ENCODE measurements at places on chromosomes 7 and 10.

GRCh38 chr7:29091715-29092114 lies 54.6 kb downstream of the CPVL start:
- DNase-seq: peak; percentile 68

DNA sequence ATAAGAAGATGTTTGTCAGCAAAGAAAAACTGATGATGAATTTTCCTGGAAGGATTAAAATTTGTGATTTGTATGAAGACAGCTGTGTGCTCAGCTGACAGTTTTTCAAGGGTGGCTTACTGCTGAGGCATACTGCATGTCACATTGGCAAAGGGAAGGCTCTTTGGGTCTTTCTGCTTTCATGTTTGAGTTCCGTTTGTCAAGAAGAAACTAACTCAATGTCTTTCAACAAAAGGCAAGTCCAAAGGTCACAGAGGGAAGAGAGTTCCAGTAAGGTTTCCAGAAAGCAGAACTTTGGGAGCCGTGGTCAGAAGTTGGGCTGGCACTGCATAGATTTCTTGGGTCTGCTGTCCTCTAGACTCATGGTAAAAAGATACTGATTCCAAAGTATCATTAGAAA lies 16.9 kb downstream of the DYDC2 start:
- peak; percentile 71 for DNase-seq

- DNase-seq: no peak
These were observed 81.4 kb upstream of the EMX2 start for GRCh38 chr10:117460846-117461765.

DNA sequence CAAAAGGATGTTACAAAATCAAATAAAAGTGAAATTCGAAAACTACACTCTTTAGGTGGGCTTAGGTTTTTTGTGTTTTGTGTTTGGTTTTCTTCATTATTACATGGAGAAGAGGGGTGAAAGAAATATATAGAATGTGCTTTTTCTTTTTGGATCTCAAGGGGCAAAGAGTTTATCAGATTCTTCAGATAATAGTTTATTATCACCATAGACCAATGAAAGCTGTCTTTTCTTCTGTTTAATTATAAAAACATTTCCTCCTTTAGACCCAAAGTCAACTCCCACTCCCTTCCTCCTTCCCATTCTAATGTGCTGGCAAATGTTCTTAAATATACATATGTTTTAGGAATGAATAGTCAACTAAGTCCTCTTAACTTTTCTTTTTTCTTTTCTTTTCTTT lies 167.6 kb downstream of the AKR1D1 start:
- no peak for DNase-seq

DNA sequence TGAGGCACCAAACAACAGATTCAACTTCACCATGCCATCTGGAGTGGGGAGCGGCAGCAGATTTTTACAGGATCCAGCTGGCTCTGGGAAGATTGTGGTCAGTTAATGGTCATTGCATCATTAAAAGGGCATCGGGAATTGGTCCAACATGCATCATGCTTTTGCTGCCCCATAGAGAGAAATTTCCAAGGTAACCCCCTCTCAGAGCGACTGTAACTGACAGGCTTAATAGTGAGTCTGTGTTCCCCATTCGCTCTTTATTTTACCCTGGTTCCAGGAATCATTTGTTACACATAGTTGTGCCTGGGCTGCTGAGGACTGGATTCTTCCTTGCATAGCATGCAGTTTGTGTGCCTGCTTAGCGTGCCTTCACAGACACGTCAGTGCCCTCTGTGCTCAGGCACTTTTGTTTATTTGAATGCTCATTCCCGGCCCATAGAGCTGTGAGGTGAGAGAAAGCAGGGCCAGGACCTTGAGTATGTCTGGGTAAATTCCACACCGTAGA lies 49.9 kb downstream of the CDHR3 start:
- DNase-seq: no peak

- DNase-seq: no peak
These were observed 17.2 kb downstream of the AKAP9 start for GRCh38 chr7:91957823-91958222.

DNA sequence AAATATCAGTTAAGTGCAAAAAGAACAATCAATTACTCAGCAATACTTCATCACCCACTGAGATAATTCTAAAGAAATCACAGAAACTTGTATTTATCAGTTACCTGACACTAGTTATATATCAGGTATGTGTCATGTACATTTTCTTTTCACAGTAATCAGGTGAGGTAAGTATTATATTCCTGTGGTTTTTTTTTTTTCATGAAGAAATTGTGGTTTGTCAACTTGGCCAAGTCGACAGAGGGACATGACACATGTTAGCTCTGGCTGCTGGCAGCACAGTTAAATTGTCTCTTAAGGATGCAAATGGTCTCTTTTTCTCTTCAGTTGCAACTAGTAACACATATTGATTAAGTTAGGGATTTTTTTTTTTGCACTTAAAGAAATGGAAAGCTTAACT lies 13.7 kb upstream of the GPR141 start:
- DNase-seq: no peak

GRCh38 chr7:136214356-136214755 lies 237.2 kb upstream of the MTPN start:
- no peak for DNase-seq

GRCh38 chr7:26991796-26992195 lies 104.0 kb downstream of the HOXA1 start:
- DNase-seq: peak; percentile 61

- no peak for DNase-seq
These were observed 31.8 kb downstream of the GPRIN2 start for GRCh38 chr10:46524472-46525176.

DNA sequence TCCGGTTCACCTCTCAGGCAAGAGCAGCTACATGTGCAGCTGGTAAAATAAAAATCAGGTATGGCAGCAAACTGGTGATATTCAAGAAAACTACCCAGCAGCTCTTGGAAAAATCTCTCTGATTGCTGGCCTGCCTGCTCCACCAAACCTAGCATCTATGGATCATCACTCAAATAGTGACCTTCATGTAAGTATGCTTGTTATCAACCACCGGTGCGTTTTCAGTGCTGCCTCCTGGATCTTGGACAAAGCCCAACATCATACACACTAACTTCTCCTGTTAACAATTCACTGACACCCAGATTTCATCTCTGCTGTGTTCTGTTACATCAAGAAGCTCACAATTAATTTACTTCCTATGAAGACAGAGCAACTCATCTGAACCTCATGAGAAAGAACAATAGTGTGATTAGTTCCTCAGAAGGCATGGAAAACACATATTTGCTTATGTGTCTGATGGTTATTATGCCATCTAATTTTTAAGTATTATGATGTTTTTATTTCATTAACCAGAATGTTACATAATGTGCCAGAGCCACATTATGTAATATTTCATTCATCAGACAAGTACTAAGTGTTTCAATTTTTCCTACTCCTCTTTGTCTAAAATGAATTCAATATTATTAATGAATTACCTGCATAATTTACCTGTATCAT lies 8.8 kb downstream of the CDK6 start:
- peak; percentile 54 for DNase-seq

GRCh38 chr7:30470163-30470770 lies 8.3 kb downstream of the NOD1 start:
- no peak for DNase-seq

DNA sequence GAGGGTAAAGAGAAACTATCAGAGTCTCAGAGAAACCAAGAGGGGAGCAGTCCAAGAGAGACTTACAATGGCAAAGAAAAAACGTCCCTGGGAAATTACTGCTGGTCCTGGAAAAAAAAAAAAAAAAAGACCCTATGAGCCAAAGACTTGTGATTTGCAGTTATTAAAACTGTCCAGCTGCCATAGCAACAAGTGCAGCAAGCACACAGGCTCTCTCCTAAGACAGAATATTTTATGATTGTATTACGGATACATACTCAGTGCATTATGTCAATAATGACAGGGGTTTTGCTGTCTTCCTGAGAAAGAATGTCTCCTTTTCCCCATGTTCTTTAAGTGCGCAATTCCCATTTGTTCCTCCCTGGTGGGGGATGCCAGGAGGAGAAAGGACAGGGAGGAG lies 178.5 kb downstream of the GPAM start:
- no peak for DNase-seq

DNA sequence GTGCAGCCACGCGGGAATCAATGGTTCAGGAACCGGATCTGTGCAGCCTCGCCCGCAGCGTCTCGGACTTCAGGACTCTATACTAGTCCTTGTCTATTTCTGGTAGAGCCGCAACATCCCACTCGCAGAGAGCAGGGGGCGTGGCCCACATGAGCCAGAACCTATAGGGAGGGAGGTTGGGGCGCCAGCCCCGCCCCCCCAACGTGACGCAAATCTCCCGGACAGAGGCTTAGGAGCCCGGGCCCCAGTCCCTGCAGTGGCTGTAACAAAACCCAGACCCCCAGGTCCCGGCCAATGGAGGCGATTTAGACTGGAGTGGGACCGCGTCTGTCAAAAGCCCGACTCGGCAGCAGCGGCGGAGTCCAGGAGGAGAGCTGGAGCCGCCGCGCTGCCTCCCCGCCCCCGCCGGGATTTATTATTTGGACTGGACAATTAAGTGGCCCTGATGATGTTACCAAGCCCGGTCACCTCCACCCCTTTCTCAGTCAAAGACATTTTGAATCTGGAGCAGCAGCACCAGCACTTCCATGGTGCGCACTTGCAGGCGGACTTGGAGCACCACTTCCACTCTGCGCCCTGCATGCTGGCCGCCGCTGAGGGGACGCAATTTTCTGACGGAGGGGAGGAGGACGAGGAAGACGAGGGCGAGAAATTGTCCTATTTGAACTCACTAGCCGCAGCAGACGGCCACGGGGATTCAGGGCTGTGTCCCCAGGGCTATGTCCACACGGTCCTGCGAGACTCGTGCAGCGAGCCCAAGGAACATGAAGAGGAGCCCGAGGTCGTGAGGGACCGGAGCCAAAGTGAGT lies at the start of gene NKX2-3:
Gene NKX2-3, plus strand, starts transcription at position 256 of the 809 bp plus-strand sequence. Its CDS starts 190 bp downstream, at position 446.
- peak; percentile 79 for DNase-seq

GRCh38 chr10:123858077-123858681 lies 33.4 kb downstream of the CPXM2 start:
- DNase-seq: no peak

DNA sequence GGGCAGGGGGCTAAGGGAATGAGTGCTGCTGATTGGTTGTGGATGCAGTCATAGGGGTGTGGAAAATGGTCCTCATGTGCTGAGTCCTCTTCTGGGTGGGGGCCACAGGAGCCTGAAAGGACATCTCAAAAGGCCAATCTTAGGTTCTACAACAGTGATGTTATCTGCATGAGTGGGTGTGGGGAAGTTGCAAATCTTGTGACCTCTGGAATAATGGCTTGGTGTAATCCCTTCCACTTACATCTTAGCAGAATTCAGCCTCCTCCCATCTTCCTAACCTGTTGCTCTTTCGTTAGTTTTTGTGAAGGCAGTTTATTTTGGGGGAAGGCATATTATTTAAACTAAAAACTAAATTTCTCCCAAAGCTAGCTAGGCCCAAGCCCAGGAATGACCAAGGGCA lies 42.0 kb upstream of the OIT3 start:
- peak; percentile 79 for DNase-seq
